ENCODE measurements at places on chromosomes 4 and X.

- no peak for DNase-seq
These were observed 1.1 kb downstream of the UVSSA start for GRCh38 chr4:1348014-1348513.

DNA sequence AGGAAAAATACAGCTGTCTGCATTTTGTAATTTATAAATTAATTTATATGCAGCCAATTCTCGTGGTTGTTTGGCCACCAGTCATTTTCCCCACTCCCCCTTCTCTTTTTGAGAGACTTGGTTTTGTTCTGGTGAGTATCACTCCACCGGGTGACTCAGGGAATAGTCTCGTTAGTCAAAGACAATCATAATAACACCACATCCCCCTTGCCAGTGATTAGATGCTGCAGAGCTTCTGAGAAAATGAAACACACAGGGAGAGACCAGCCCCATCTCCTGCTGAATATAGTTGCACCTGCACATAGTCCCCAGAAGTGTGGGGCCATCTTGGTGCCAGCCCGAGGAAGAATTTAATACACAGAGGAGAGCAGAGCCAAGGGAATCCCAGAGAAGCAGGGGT is 8.0 kb upstream of the FNIP2 start:
- no peak for DNase-seq

GRCh38 chr4:17567271-17567670 is 9.7 kb upstream of the LAP3 start:
- no peak for DNase-seq

DNA sequence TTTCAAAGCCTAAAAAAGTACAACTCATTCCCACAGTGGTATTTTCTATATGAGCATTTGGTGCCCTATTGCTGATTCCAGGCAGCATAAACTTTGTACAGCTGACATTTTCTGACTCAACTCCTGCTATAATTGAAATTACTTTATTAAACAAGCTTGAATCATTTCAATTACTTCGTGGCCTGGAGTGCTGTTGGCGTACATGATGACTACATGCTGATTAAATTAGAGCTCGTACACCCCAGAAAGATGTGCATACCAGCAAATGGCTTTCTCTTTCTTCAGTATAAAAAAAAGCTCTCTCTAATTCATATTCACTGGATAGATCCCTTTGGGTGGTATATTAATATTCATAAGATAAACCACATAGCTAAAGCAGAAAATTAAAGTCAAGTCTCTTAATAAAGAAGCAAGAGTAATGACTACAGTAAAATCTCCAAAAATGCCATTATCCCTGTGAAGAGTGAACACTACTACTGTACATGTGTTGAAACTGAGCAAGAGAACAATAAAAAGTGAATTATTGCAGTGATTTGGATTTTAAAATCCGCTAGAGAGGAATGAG is 245.0 kb upstream of the IGFBP7 start:
- no peak for DNase-seq

- no peak for DNase-seq
These were observed 108.7 kb downstream of the DHRSX start for GRCh38 chrX:2391869-2392606.

- no peak for DNase-seq
These were observed 605.2 kb downstream of the KLHL13 start for GRCh38 chrX:117511379-117511778.
